Ascending aorta (tissue), 2 donors: ENCODE measurements at places on chromosomes 4 and X.
A peak's percentile ranks its signal among the peaks of the same experiment; 100 is the strongest.

DNA sequence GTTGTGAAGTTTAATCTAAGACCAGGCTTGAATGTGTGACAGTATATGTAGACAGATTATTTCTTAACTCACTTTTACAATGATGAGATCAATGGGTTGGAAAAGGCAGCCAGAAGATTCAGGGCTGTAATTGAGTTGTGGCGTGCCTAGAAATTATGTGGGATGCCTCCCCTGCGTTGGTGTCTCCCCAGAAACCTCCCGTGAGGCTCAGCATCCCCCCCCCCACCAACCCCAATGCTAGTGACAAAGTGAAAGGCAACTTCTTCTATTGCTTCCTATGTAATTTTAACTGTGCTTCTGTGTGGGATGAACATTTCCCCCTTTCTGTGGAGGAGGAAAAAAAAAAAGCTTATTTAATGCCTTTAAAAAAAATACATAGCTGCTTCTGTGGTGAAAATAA lies 297.9 kb downstream of the ARHGAP10 start:
- DNase-seq = no peak

DNA sequence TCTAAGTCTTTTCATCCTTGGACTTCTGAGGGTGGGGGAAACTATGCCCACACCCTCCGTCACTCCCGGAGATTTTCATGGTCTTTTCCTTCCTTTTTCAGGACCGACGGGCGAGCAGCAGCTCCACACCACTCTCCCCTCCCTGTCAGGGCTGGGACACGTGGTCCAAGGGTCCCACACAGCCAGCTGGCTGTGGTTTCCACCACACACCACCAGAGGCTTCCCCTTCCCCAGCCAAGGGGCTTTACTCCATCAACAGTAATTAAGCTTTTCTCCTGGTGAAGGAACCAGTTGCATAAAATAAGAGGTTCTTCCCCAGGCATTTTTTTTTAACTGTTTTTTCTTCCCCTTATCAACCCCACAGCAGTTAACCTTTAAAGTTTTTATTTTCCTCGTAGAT lies 453.9 kb downstream of the GPAT3 start:
- DNase-seq = no peak

- no peak for DNase-seq
These were observed 37.4 kb downstream of the SLC16A2 start for GRCh38 chrX:74458736-74459135.

GRCh38 chr4:151676301-151676700 lies 84.5 kb downstream of the GATB start:
- no peak for DNase-seq

DNA sequence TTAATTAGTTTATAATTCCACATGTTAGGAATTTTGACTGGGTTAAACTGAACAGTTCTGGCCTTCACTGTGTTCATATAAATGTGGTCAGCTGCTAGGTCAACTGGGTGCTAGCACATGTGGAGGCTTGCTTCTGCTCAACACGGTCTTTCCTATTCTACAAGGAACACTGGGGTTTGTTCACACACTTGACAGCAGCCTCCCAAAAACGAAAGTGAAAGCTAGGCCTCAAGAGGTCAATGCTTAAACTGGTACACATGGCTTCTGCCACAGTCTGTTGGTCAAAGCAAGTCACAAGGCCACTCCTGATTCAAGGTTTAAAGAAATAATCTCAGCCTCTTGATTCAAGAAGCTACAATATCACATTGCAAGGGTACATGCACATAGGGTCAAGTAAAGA lies 126.5 kb downstream of the QDPR start:
- no peak for DNase-seq

GRCh38 chr4:6450709-6451108 lies 21.7 kb downstream of the PPP2R2C start:
- DNase-seq = no peak

- DNase-seq = no peak
These were observed 171.7 kb upstream of the SLC4A4 start for GRCh38 chr4:71167083-71167482.

DNA sequence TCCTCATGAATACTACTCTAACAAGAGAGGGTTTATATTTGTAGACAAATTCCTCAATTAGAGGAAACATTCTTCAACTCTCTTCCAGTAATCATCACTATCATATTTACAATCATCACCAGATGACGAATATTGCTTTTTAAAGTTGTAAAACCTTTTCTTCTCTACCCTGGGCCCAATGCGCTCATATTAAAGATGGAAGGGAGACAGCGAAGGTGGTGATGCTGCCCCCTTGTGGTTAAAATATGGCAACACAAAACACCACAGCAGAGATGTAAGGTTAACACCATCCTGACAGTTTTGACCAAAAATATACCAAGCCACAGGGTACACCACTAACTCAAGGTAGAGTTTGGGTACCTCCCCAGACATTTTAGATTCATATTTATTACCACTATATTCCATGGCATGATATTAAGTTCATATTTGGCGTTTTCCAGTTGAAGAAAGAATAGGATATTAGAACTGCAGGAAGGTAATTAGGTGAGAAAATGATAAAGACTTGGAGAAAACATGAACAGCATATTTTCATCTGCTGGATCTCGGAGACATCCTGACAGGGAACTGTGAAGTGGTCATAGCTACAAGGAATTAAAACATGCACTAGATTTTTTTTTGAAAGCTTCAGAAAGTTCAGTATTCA lies 72.8 kb downstream of the SLC9A7 start:
- no peak for DNase-seq

- DNase-seq = peak; percentile 91
These were observed at the start of gene LIN54 for GRCh38 chr4:83010522-83011318. LIN54 (minus strand) TSS chr4:83010823; CDS start chr4:82984844, 25,979 bp downstream.

- no peak for DNase-seq
These were observed 435.6 kb downstream of the PCDH10 start for GRCh38 chr4:133584714-133585113.

GRCh38 chr4:73892966-73893365 lies 23.8 kb downstream of the CXCL1 start:
- no peak for DNase-seq

GRCh38 chr4:139392797-139393196 lies 61.1 kb upstream of the RAB33B start:
- no peak for DNase-seq

- no peak for DNase-seq
These were observed 40.5 kb downstream of the BBS12 start for GRCh38 chr4:122772986-122773385.

DNA sequence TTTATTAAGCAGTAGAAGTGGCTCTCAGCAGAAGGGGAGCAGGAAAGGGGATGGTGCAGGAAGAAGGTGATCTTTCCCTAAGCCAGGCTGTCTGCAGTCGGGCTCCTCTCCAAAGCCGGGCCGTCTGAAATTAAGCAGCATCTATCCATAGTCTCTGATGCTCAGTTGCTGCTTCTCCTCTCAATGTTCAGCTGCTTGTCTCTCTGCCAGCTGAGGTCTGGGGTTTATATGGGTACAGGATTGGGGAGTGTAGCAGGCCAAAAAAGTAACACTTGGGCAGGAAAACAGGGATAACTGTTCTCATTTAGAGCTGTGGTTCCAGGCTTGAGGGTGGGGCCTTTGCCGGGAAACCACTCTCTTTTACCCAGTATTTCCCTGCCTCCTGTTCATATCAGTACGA lies 39.2 kb upstream of the CCKAR start:
- DNase-seq = no peak

- DNase-seq = peak; percentile 74
These were observed at the start of gene BEX3 for GRCh38 chrX:103376118-103376978. BEX3 (plus strand) TSS chrX:103376538; CDS start chrX:103377522, 984 bp downstream.

GRCh38 chr4:123997776-123998449 lies 601.3 kb downstream of the SPRY1 start:
- DNase-seq = no peak

GRCh38 chr4:59060895-59061294 lies 1950.7 kb upstream of the IGFBP7 start:
- no peak for DNase-seq

- no peak for DNase-seq
These were observed 117.0 kb downstream of the PCDH7 start for GRCh38 chr4:30837131-30837539.

DNA sequence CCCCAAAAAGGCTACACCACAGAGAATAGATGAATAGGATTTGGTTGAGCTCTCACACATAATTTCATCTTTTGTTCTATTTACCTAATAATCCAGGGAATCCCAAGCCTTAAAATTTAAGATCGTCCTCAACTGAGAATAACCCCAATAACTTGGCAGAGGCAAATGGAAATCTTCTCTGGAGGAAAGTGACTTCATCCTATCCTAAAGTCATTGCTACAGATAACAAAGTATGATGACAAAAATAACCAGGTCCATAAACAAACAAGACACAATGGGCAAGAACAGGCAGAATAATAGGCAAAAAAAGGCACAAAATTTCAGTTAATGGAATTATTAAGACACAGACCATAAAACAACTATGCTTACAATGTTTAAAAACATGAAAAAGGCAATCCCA lies 177.3 kb upstream of the STK26 start:
- DNase-seq = no peak

DNA sequence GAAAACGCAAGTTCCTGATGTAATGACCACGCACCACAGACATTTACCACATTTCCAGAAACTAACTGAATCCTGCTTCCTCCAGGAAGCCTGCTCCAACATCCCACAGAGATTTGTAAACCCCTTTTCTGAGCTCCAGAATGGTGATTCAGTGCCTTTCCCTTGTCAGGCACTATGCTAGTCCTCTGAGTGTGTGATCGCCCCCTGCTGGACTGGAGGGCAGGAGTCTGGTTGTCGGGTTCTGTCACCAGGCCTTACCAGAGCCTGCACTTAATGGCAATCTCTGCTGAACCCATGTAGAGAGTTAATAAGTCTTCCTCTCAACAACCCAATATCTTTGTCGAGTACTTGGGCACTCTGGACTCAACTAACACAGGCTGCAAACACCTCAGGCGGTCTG lies 14.5 kb upstream of the KDM5C start:
- no peak for DNase-seq

DNA sequence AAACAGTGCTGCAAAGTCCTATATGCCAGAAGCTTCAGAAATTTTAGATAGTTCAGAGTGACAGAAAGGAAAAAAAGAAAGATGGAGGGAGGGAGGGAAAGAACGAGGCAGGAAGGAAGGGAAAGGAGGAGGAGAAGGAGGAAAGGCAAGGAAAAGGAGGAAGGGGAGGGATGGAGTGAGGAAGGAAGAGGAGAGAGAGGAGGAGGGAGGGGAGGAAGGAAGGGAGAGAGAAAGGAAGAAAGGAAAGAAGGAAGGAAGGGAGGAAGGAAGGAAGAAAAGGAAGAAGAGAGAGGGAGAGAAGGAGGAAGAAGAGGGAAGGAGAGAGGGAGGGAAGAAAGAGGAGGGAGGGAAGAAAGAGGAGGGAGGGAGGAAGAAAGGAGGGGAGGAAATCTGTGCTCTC lies 42.4 kb upstream of the FHL1 start:
- DNase-seq = no peak

DNA sequence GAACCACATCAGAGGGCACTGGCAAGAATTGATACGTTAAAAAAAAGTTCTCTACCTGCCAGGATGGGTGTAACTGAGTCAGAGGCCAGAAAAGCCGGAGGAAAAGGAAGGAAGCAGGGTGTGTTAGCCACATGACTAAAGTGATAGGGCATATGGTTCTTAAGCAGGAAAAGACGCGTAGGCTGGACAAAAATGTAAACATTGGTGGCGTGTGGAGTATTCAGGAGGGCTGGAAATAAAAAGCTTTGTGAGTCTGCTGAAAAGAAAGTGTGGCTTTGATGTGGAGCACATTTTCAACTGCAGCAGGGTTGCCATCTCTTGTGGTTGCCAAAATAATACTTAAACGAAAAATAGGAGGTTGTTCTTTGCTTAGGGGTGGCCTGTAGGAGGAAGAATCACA lies 186.5 kb upstream of the RPL34 start:
- no peak for DNase-seq

DNA sequence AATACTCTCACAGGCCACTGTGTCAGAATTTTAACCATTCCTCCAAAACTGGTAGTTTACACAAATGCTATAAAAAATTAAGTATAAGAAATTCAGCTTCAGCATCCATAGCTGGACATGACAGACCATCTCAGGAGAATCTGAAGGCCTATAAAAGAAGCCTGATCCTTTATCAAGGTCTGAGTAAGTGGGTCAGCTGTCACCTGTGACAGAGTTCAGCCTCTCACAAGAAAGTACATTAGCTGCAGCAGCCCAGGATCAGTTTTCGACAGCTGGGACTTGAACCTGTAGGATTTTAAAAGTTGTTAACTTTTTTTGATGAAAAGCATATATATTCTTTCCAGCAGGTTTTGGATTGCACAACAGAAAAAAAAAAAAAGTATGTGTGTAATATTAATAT lies 60.7 kb downstream of the PPP3CA start:
- DNase-seq = no peak

GRCh38 chr4:153064571-153064970 lies 128.4 kb downstream of the FHDC1 start:
- DNase-seq = no peak

- DNase-seq = no peak
These were observed at the start of gene FHDC1 for GRCh38 chr4:152935631-152936445. FHDC1 (plus strand) TSS chr4:152936323; CDS start chr4:152943058, 6,735 bp downstream.
